ENCODE measurements at places on chromosomes 5 and 9.

- no peak for DNase-seq
Measured at GRCh38 chr5:22521521-22521920, 331.6 kb downstream of the CDH12 start.

DNA sequence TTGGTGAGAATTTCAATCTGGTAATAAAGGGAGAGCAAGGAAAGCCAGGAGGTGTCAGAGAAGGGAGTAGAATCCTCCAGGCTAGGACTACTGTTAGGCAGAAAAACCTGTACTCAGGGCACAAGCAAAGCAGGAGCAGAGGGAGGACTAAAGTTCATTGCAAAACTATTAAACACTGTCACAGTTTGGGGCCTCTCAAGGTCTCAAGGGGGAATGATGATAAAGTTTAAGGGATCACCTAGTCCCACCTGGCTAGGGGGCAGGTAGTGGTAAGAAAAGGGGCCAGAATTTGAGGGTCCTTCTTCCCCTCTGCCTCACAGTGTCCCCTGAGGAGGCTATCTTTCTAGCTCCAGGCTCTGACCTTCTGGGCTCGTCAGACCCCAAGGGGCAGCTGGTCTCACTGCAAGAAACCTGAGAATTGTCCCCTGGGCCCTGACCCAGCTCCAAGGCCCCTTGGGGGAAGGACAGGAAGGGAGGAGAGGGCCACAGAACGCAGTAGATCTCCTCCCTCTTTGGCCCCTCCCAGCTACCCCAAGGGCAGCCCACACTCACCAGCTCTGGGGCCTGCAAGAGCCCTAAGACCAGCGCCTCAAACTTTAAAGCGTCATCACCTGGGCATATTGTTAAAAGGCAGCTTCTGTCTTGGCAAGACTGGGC is 974 bp downstream of the CCDC69 start:
- no peak for DNase-seq

DNA sequence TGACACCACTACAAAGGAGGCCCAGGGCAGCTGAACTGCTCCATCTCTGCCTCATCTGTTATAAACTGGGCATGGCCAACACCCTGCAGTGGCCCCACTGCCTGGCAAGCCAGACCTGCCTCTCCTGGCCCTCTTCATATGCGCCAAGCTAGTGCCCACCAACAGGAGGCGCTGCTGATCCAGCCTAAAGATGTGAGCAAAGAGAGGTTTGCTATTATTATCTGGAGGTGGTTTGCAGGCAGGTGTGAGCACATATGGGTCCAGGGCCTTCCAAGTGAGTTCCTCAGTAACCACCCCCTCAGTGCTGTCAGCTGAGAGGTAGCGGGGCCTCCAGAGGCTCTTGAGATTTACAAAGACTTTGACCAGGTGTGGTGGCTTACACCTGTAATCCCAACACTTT is 232.2 kb downstream of the SYK start:
- no peak for DNase-seq

- no peak for DNase-seq
Measured at GRCh38 chr9:69940674-69941073, 103.0 kb upstream of the MAMDC2 start.

- DNase-seq, result no peak
Measured at GRCh38 chr9:81411961-81412360, 277.4 kb downstream of the TLE1 start.

- DNase-seq, result no peak
Measured at GRCh38 chr9:108656566-108656965, 199.2 kb downstream of the ACTL7B start.

GRCh38 chr5:67268231-67269021 is 71.8 kb upstream of the CD180 start:
- no peak for DNase-seq

DNA sequence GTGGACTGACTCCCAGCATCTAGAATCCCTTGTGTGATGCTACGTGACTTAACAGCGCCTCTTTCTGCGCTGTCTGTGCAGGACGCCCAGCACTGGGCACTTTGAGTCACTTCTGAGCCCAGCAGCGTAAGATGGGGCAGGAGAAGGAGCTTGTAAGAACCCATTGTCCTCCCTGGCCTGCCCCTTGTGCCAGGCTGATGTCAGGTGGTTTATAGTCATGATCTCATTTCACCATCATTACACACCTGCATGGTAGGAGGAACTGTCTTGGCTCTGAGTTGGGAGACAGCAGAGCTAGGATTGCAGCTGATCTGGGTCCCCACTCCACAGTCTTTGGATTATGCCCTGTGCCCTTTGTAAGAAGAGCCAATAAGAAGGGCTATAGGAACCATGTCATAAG is 12.2 kb downstream of the ERGIC1 start:
- DNase-seq, result no peak

- DNase-seq, result no peak
Measured at GRCh38 chr9:89705651-89706050, 100.8 kb downstream of the GADD45G start.

DNA sequence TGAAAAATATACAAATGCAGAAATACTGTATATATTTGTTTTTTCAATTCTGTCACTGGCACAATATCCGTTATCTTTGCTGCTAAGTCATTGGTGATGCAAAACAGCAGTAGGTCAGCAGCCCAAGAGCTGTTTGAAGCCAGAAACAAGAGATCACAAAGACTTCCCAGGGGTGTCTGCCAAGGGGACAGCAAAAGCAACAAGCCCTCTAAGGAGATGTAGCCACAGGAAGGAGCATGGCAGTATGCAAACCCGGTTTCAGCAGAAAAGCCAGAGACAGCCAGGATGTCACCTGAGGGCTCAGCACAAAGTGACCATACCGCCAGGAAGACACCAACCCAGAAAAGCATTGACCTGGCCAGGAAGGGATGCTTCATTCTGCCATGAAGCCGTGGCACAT is 241.5 kb downstream of the ARRDC3 start:
- DNase-seq, result no peak

- DNase-seq, result no peak
Measured at GRCh38 chr5:41408676-41409443, 101.5 kb downstream of the PLCXD3 start.

- no peak for DNase-seq
Measured at GRCh38 chr5:74186356-74187315, 453.9 kb downstream of the ENC1 start.
